ENCODE measurements at places on chromosomes 4 and X. TPM values are rescaled to one million over a fixed set of nuclear protein-coding genes. Genes with fewer than 3 reads are reported as not detected.

Gene PAGE5
- total RNA-seq, result not detected

Gene DNAAF6
- total RNA-seq, result not detected

Gene CCDC120
- 1.2 TPM for total RNA-seq

Gene SFRP2
- not detected for total RNA-seq

Gene PPEF2
- total RNA-seq, result not detected

Gene TMEM31
- total RNA-seq, result not detected

Gene DCHS2
- not detected for total RNA-seq

Gene GAGE1
- not detected for total RNA-seq

Gene RAB40AL
- total RNA-seq, result not detected

Gene BMP2K
- total RNA-seq, result 48.4 TPM

Gene UGT2B11
- not detected for total RNA-seq

Gene ZDHHC15
- total RNA-seq, result not detected

Gene CABS1
- not detected for total RNA-seq

Gene NOX1
- total RNA-seq, result not detected

Gene BTK
- not detected for total RNA-seq

Gene HSFX2
- total RNA-seq, result 0.72 TPM

Gene GYPB
- not detected for total RNA-seq

Gene IDUA
- 3.8 TPM for total RNA-seq

Gene TBX22
- total RNA-seq, result not detected

Gene KIT
- total RNA-seq, result not detected

All from tracheal epithelial cell (primary cell).